ENCODE measurements at places on chromosomes 6 and 20. TPM values are rescaled to one million over a fixed set of nuclear protein-coding genes. Genes with fewer than 3 reads are reported as not detected.

The HS3ST5 gene
- not detected for total RNA-seq

The OR5V1 gene
- not detected for total RNA-seq

The ATAT1 gene
- total RNA-seq, result 2.0 TPM

The PARD6B gene
- 1.7 TPM for total RNA-seq

The TSHZ2 gene
- total RNA-seq, result 1.4 TPM

The KCNK15 gene
- 0.19 TPM for total RNA-seq

The GTSF1L gene
- total RNA-seq, result not detected

The OR2J3 gene
- not detected for total RNA-seq

The NTSR1 gene
- under 0.01 TPM for total RNA-seq

The GMPR gene
- total RNA-seq, result 8.1 TPM

The PPP1R3G gene
- 8.7 TPM for total RNA-seq

The PEX6 gene
- total RNA-seq, result 46.8 TPM

The RREB1 gene
- 9.6 TPM for total RNA-seq

The LTB gene
- 0.28 TPM for total RNA-seq

The TNNC2 gene
- total RNA-seq, result 0.56 TPM

The GNMT gene
- total RNA-seq, result not detected

The C6orf132 gene
- total RNA-seq, result 1.2 TPM

The GABRR2 gene
- total RNA-seq, result 0.56 TPM

The EFCAB8 gene
- total RNA-seq, result under 0.01 TPM

The DZANK1 gene
- total RNA-seq, result 0.56 TPM

The RIPOR2 gene
- 1.1 TPM for total RNA-seq

The PCSK2 gene
- not detected for total RNA-seq

The PNLDC1 gene
- total RNA-seq, result 0.19 TPM

The MDFI gene
- total RNA-seq, result 1.3 TPM

The KCNK16 gene
- not detected for total RNA-seq

The RHAG gene
- not detected for total RNA-seq

The PGC gene
- not detected for total RNA-seq

The GRM1 gene
- total RNA-seq, result under 0.01 TPM

The ZBTB22 gene
- 11.9 TPM for total RNA-seq

The IL17A gene
- not detected for total RNA-seq

The TMEM151B gene
- total RNA-seq, result not detected

The PRKN gene
- total RNA-seq, result 0.58 TPM

The CFAP206 gene
- 1.4 TPM for total RNA-seq

The PI16 gene
- total RNA-seq, result 0.28 TPM

The BCL2L1 gene
- total RNA-seq, result 83.4 TPM

The AVP gene
- not detected for total RNA-seq

The ALDH5A1 gene
- 0.96 TPM for total RNA-seq

The TMEM244 gene
- total RNA-seq, result not detected

The PROKR2 gene
- not detected for total RNA-seq

The NUP153 gene
- total RNA-seq, result 25.9 TPM

The RAB44 gene
- under 0.01 TPM for total RNA-seq

The TAGAP gene
- total RNA-seq, result not detected

The TRIM31 gene
- not detected for total RNA-seq

The KCNQ5 gene
- 5.1 TPM for total RNA-seq

The ARFGEF2 gene
- total RNA-seq, result 56.1 TPM

The RIN2 gene
- total RNA-seq, result 35.8 TPM

The GPLD1 gene
- total RNA-seq, result 0.28 TPM

The MOG gene
- total RNA-seq, result not detected

The SNRNP48 gene
- total RNA-seq, result 13.0 TPM

The RNASET2 gene
- 13.2 TPM for total RNA-seq

The CTSZ gene
- 156 TPM for total RNA-seq

The OR2H2 gene
- not detected for total RNA-seq

The DEF6 gene
- 1.3 TPM for total RNA-seq

The BPIFB6 gene
- not detected for total RNA-seq

The MUC21 gene
- not detected for total RNA-seq

The COL9A3 gene
- 0.19 TPM for total RNA-seq

The DLK2 gene
- 0.28 TPM for total RNA-seq
